Epithelial cell of alveolus of lung (primary cell): ENCODE measurements at places on chromosomes 2 and 18. TPM values are rescaled to one million over a fixed set of nuclear protein-coding genes. Genes with fewer than 3 reads are reported as not detected.

TNFAIP6 gene
- 32.4 and 48.5 TPM in 2 replicates for total RNA-seq

CHRND gene
- 2.7 TPM in 1 of 2 replicates, not detected in the other for total RNA-seq

CXCR1 gene
- not detected in 2 replicates for total RNA-seq

INHA gene
- not detected in 2 replicates for total RNA-seq

RTP5 gene
- not detected in 2 replicates for total RNA-seq

SATB2 gene
- 4.7 and 7.3 TPM in 2 replicates for total RNA-seq

MOCOS gene
- 1.3 and 1.4 TPM in 2 replicates for total RNA-seq

REG1B gene
- total RNA-seq = not detected in 2 replicates

DSG4 gene
- total RNA-seq = not detected in 2 replicates

TXNDC2 gene
- total RNA-seq = 0.64 TPM in 1 of 2 replicates, not detected in the other

ASXL3 gene
- 1.2 and 2.2 TPM in 2 replicates for total RNA-seq

SERPINB4 gene
- 0.64 TPM in 1 of 2 replicates, not detected in the other for total RNA-seq

NAPG gene
- total RNA-seq = 19.2 and 21.9 TPM in 2 replicates

SPP2 gene
- not detected in 2 replicates for total RNA-seq

PXDN gene
- 438 and 509 TPM in 2 replicates for total RNA-seq

CTAGE1 gene
- total RNA-seq = 0.13 TPM in 1 of 2 replicates, not detected in the other

UGT1A3 gene
- total RNA-seq = not detected in 2 replicates

ITPRIPL1 gene
- total RNA-seq = 4.9 and 5.3 TPM in 2 replicates

PTPN4 gene
- total RNA-seq = 9.4 and 14.2 TPM in 2 replicates

ACOXL gene
- not detected in 2 replicates for total RNA-seq

ANKRD30B gene
- not detected in 2 replicates for total RNA-seq

DQX1 gene
- total RNA-seq = 0.39 TPM in 1 of 2 replicates, not detected in the other

PROKR1 gene
- 0.08 and 0.13 TPM in 2 replicates for total RNA-seq

METTL4 gene
- total RNA-seq = 4.2 and 4.7 TPM in 2 replicates

RAB6C gene
- under 0.01 TPM in 1 of 2 replicates, not detected in the other for total RNA-seq

GKN2 gene
- total RNA-seq = not detected in 2 replicates

SH3BP4 gene
- total RNA-seq = 47.0 and 114 TPM in 2 replicates

DTNA gene
- total RNA-seq = 6.6 and 10.2 TPM in 2 replicates

ELMOD3 gene
- total RNA-seq = 7.1 and 18.2 TPM in 2 replicates

CD8B2 gene
- not detected in 2 replicates for total RNA-seq

DOK6 gene
- 0.65 and 14.9 TPM in 2 replicates for total RNA-seq

RUFY4 gene
- not detected in 2 replicates for total RNA-seq

HNMT gene
- total RNA-seq = 36.8 and 39.8 TPM in 2 replicates
